Glutamatergic neuron (in vitro differentiated cells): ENCODE measurements at places on chromosomes 2 and 18.

- no peak for DNase-seq
Observed at GRCh38 chr2:602571-603359, 74.4 kb downstream of the TMEM18 start.

DNA sequence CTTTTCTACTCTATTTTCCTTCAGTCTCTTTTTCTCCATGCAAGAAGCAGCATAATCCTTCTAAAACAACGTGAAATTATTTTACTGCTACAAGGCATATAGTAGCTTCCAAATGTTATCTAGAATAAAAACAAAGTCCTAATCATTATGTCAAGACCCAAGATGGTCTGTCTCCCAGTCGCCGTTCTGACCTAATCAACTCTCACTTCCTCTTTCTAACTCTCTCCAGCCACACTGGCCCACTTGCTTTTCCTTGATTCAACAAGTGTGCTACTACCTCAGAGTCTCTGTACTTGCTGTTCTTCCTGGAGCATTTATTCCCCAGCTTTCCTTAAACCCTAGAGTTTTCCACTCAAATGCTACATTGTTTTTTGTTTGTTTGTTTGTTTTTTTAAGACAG, 1491.2 kb downstream of the LRP1B start:
- DNase-seq: no peak

- no peak for DNase-seq
Observed at GRCh38 chr2:68689553-68690537, 44.8 kb upstream of the ARHGAP25 start.

DNA sequence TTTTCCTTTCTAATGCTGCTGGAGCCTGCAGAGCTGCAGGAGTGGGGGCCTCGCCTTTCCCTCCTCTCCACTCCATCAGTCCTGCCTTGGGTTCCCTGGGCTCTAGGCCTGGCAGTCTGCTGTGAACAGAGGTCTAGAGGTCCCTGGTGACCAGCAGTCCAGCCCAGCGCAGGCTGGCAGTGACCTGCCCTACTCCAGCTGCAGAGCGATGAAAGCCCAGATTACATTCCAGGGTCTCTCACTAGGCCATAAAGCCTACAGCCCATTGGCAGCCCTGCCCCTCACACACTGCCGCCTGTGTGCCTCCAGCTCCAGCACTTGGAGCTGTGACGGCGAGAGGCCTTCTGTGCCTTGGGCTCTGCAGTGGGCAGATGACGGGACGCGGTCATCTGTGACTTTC, 14.8 kb upstream of the MAL start:
- no peak for DNase-seq

DNA sequence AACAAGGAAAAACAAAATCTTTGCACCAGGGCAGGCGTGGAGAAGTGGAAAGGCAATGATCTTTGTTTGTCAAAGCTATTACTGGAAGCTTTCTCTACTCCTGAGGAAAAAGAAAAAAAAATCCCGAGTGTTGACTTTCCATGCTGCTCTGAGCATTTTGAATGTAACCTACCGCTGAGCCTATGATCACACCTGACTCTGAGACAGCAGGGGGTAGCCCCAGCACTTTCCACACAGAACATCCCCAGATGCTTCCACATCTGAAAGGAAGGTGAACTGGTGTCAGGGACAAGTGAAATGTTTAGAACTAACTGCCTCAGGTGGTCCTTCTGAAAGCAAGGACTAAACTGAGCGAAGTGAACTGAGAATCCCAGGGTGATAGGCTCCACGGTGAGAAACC, 1315.1 kb upstream of the DDX18 start:
- DNase-seq: no peak

DNA sequence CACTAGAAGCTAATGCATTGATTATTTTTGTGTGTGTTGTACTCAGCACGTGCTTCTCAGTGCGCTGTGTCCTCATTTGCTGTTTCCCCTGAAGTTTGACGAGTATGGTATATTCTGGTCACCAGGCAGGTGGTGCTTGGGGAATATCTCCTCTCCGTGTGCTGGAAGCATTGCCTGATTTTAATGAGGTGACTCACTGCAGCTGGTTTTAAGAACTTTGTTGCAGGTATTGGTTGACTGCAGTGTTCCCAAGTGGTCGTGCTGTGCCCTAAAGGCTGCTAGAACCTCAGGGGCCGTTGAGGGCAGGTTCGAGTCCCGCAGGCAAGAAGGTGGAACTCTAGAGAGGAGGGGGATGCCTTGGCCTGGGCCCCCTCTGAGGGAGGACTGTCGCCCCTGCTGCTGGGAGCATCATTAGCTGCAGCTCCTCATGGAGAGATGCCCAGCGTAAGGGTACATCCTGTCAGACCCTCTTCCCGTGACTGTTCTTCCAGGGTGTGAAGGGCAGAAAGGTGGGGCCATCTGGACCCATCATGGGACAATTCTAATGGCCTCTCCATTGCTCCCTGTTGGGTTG, 82.6 kb downstream of the AGAP1 start:
- no peak for DNase-seq

DNA sequence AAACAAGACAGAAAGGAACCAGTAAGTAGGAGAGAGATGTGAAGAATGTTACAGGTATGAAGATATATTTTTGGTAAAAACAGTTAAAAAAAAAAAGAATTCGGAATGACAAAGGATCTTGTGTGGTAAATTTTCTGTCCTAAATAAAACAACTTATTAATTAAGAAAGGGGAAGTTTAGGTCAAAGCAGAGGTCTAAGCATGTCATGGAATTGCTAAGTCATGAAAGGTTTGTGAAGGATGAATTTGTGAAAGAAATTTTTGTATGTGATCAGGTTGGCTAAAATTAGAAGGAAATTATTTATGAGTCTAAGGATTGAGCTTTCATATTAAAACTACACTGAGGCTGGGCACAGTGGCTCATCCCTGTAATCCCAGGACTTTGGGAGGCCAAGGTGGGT, 11.1 kb upstream of the ALPG start:
- no peak for DNase-seq

GRCh38 chr2:238438856-238439849, 12.4 kb downstream of the ASB1 start:
- DNase-seq: no peak

GRCh38 chr2:72143441-72144273, 4.0 kb downstream of the CYP26B1 start:
- no peak for DNase-seq

DNA sequence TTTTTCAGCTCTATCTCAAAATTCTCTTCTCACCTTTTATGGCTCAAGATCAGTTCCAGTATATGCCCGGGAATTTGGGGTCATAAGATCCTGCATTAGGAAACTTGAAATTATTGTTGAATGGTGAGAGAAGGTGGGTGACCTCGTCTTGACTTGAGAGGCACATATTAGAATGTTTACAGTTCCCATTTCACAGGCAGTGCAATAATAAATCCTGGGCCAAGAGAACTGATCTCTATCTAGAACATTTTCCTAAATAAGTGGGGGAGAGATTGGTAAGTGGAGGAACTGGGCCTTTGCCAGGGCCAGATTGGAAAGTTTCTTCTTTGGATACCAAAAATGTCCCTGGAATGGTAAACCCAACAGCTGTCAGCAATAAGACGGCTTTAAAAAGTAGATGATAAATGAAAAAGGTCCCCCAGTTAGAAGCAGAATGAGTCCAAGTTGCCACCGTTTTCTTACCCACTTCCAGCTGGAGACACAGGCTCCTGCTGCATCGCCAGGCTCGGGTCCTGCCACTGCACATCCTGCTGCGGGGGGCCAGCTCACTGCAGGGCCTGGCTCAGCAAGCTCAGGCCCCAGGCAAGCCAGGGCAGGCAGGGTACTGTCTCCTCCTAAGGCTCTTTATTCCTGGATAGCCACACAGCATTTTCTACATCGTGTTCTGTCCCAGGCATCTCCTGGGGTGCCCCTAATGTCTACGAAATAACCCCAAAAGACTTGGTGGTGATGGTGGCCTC, 126.4 kb upstream of the EPAS1 start:
- no peak for DNase-seq

DNA sequence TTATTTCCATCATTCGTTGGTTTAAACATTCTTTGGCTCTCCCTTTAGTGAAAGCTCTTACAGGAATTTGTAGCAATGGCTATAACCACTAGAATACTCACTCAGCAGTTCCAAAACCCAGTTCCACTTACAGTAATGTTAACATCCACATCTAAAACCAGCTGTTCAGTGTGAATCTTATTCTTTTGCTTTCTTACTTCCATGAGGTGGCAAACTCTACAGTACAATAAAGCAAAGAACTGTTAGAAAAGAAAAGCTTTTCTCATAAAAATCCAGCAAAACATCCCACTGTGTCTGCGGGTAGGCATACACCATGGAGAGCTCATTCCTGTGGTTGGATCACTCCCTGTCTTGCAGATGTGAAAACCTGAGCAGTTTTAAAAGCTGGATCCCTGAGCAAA, 147.1 kb downstream of the ARHGAP28 start:
- no peak for DNase-seq

GRCh38 chr18:49628119-49628518, 66.3 kb downstream of the LIPG start:
- no peak for DNase-seq

DNA sequence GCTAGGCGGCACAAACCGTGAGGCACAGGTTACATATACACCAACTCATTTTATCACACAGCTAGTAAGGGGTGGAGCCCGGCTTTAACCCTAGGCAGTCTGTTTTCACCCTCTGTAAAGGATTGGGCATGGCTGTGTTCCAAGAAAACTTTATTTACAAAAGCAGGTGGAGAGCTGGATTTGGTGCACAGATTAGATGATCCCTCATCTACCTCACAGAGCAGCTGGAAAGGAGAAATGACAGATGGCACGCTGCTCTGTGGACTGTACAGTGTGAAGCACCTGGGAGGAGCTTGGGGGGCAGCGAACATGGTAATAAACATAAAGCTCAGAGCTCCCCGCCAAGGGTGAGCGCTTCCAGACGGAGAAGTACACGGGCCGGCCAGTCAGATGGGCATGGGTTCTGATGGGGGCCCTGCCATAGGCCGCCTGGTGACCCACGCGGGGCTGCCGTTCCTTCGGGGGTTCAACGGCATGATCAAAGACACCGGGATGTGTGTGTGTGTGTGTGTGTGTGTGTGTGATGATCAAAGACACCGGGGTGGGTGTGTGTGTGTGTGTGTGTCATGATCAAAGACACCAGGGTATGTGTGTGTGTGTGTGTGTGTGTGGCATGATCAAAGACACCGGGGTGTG, 862 bp upstream of the TMEM177 start:
- DNase-seq: no peak
